ENCODE measurements at places on chromosomes 1 and 21.

GRCh38 chr1:185438936-185439335 is 121.9 kb upstream of the IVNS1ABP start:
- DNase-seq = peak; percentile 13

DNA sequence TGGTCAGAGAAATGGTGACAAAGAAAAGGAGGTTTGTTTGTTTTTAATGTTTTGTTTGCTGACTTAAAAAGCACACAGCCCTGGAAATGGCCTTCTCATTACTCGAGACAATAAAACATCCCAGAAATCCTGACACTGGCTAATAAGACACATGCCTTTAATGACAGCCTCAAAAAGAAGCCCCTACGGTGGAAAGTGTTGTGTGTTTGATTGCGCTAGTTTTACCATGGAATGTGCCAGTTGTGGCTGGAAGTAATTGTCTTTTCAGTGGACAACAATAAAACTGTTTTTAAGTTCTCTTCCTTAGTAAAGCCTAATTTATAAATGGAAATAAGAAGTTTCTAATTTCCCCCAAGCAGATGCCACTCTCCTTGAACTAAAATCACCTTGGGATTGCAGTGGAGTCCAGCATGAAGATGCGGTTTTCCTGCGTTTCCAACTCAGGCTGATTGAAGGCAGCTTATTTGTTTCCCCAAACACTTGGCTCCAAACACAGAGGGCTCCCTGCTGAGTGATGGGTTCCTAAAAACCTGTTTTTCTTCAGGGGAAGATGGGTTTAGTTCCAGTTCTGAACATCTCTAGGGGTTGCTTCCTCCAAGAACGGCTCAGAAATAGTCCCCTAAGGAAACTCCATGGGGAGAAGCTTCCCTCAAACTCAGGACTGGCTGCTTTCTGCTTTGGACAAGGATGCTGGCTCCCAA is 54.3 kb downstream of the CD247 start:
- DNase-seq = no peak

- DNase-seq = peak; percentile 69
These were observed 102.5 kb upstream of the TARDBP start for GRCh38 chr1:10909697-10910680.

DNA sequence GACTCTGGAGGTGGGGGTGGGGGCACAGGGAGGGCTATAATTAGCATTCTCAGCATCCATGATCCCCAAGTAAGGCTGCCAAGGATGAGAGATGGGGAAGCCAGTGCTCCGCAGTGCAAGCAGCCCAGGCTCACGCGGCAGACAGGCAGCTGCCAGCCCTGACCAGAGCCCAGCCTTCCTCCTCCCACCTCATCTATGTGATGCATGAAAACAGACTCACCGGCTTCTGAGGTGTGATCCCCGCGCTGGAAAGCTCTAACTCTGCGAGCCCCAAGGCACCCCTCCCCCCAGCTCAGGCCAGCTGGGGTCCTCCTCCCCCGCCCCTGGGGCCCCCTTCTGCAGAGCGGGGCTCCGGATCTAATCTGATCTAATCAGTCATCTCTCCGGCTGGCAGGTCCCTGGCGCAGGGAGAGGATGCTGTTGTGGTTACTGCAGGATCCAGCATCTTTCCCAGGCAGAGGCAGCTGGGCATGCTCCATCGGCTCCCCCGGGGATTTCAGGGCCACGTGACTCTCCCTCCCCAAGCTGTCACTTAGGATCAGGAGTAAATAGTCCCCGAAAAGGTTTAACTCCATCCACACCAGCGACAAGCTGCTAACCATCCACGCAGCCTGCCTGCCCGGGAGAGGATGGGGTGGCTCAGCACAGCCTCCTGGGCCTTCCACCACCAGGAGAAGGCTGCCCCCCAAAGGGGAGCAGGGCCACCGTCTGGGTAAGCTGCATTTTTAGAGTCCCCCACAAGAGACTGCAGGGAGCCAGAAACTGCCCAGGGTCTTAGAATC is at the start of gene PLEKHA6:
TSS of gene PLEKHA6 (minus strand) at position 456 of the 782 bp plus-strand sequence. CDS start 86,202 bp downstream, outside the sequence.
- no peak for DNase-seq

DNA sequence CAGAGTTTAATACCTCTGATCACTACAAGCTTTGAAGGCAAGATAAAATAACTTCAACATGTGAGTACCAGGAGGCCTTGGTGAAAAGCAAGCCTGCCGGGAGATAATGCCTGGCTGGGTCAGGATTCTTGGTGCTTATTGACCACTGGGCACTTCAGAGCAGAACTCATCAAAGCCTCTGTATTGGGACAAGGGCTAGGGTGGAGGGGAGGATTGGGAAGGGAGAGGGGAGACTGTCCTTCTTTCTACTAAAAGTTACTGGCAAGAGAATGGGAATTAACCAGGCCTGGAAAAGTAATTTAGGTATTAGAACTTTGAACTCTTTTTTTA is 35.2 kb downstream of the NEK2 start:
- DNase-seq = no peak

- DNase-seq = peak; percentile 85
These were observed 29.4 kb upstream of the CD2 start for GRCh38 chr1:116724765-116725375.

DNA sequence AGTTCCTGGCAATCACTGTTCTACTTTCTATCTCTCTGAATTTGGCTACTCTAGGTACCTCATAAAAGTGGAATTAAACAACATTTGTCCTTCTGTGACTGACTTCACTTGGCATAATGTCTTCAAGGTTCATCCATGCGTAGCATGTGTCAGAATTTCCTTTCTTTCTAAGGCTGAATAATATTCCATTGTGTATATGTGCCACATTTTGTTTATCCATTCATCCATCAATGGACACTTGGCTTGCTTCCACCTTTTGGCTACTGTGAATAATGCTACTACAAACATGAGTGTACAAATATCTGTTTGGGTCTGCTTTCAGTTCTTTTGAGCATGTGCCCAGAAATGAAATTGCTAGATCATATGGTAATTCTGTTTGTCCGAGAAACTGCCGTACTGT is 14.7 kb downstream of the CACHD1 start:
- DNase-seq = no peak

- DNase-seq = peak; percentile 61
These were observed 26.2 kb downstream of the EXTL2 start for GRCh38 chr1:100868364-100868995.

GRCh38 chr1:16155537-16156410 is at the start of gene EPHA2:
EPHA2 (minus strand) TSS chr1:16156069; CDS start chr1:16155932, 137 bp downstream.
- no peak for DNase-seq

- DNase-seq = no peak
These were observed 104.4 kb downstream of the PCBP3 start for GRCh38 chr21:45747802-45748445.

- no peak for DNase-seq
These were observed 6.9 kb upstream of the ADAR start for GRCh38 chr1:154614901-154615300.

- DNase-seq = peak; percentile 75
These were observed 40.4 kb downstream of the KIAA0040 start for GRCh38 chr1:175152006-175152652.

GRCh38 chr1:51535006-51535592 is 16.0 kb upstream of the EPS15 start:
- peak; percentile 60 for DNase-seq

- DNase-seq = no peak
These were observed 12.6 kb downstream of the CREG1 start for GRCh38 chr1:167541003-167541402.

GRCh38 chr1:193185901-193186731 is at the start of gene B3GALT2:
B3GALT2 (minus strand) TSS chr1:193186613; CDS start chr1:193181562, 5,051 bp downstream.
- DNase-seq = peak; percentile 32

GRCh38 chr1:44507490-44508396 is 102.7 kb downstream of the RNF220 start:
- no peak for DNase-seq

DNA sequence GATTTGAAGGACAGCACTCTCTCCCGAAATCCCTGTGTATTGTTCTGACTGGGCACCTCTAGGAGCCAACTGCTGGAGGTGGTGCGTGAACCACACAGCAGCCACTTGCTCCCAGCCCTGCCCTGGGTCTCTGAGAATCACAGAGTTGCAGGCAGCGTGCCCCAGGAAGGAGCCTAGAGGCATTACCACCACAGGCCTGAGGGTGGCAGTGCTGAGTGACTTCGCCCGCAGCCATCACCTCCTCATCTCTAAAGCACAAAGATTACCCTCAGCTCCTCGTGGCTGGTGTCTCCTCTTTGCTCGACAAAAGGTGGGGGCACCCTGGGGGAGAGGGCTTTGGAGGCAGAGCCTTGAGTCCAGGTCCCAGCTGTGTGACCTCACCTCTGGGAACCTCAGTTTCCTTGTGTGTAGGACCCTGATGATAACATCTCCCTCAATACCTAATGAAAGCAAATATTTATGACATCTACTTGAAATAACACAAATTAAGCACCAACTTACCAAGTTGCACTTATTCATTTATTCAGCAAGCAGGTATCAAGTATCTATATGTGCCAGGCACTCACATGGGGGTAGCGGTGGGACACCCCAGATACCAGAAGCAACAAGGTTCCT is 86.3 kb downstream of the VWA5B1 start:
- DNase-seq = peak; percentile 42
